ENCODE measurements at places on chromosomes 7 and 10.

DNA sequence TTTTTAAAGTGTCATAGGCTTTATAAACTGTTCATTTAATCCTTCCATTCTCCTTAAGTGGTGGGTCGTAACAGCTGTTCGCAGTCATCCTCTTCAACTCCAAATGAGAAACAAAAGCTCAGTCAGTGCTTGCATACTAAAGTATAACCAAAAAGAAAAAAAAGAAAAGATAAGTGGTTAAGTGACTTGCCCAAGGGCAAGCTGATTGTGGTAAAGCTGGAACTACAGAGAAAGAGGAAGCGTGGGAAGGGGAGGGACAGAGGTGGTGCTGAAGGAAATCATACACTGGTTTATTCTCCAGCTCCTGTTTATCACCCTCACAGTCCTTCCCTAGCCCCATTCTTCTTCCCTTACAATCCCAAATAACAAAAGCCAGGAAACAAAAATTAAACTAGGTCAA is 29.6 kb downstream of the IDE start:
- DNase-seq: no peak

- DNase-seq: no peak
Measured at GRCh38 chr7:152504367-152504766, 68.6 kb upstream of the KMT2C start.

- DNase-seq: no peak
Measured at GRCh38 chr10:133262696-133263095, 14.0 kb downstream of the ADAM8 start.

GRCh38 chr7:11636274-11636673 is 195.7 kb downstream of the THSD7A start:
- DNase-seq: no peak

DNA sequence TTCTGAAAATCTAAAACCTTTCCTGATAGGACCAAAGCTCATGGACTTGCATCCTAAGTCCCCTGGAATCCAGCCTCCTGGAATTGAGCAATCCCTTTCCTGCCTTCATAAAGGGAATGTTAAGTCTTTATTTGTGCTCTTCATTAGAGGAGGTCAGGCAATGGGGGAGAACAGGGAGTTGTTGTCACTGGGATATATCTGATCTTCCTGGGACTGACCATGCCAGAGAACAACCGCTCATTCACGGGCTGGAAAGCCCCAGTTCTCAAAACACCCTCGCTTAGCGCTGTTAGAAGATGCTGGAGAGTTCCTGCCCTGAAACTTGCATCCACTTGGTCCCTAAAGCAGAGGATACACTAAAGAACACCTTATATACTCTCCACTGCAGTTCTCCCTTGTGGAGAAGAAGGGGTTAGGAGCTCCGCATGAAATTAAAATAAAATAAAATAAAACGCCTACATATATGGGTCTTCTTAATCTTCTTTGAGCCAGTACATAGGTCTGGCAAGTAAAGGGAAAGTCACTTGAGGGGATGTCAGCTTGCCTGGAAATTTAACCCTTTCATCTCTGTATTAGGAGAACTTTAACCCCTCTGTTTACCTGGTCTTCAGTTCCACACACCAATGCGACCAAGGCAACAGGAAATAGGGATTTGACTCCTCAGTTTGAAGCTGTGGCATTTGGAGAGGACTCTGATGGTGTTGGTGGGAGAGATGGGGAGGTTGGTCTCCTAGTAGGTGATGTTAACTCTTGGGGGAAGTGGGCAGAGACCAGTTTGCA is 1.2 kb downstream of the SORCS1 start:
- DNase-seq: no peak

DNA sequence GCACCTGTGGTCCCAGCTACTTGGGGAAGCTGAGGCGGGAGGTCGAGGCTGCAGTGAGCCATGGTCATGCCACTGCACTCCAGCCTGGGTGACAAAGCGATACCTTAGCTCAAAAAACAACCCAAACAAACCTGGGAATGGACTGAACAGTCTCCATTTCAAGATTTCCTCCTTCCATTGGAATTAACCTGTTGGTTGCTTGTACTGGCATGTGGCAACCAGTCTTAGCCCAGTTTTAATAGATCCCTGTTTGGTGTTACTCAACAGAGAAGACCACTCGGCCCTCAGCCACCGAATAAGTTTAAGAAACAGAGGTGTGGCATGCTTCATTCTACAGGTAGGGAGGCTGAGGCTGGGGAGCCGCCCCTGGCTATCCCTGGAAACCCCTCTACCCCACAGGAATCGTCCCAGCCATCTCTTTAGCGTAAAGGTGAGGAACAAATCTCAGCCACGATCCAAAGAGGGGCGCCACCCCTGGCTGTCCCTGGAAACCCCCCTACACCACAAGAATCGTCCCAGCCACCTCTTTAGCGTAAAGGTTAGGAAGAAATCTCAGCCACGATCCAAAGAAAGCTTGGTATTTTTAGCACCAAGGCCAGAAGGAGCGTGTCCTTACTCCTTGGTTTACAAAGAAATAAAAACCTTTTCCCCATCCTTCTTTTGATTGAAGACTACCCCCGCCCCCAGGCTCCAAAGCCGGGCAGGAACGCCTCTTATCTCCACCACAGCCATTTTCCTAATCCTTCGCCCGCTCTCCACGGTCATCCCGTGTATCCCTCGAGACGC is 861 bp upstream of the TSPAN14 start:
- no peak for DNase-seq

GRCh38 chr7:142887282-142888015 is 1.9 kb upstream of the TRPV6 start:
- DNase-seq: no peak

GRCh38 chr10:51124852-51125251 is 50.6 kb downstream of the PRKG1 start:
- DNase-seq: no peak

DNA sequence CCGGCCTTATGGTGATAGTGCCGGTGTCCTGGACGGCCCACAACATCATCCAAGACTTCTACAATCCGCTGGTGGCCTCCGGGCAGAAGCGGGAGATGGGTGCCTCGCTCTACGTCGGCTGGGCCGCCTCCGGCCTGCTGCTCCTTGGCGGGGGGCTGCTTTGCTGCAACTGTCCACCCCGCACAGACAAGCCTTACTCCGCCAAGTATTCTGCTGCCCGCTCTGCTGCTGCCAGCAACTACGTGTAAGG is 713 bp downstream of the CLDN4 start:
- no peak for DNase-seq

GRCh38 chr10:29245476-29245875 is 43.4 kb upstream of the LYZL1 start:
- DNase-seq: no peak

DNA sequence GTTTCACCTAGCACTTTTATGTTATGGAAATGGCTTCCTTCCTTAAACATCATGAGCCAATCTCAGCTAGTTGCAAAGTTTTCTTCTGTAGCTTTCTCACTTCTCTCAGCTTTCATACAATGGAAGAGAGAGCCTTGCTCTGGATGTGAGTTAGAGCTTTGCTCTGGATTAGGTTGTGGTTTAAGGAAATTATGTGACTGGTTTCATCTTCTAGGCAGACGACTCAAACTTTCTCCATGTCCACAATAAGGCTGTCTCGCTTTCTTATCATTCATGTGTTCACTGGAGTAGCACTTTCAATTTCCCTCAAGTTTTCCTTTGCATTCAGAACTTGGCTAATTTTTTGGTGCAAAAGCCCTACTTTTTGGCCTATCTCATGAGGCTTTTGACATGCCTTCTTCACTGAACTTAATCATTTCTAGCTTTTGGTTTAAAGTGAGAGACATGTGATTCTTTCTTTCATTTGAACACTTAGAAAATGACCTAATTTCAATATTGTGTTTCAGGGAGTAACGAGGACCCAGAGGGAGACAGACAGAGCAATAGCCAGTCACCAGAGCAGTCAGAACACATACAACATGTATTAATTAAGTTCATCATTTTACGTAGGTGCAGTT is 49.8 kb downstream of the CNOT4 start:
- DNase-seq: no peak

- no peak for DNase-seq
Measured at GRCh38 chr10:3068201-3068967, 1.0 kb downstream of the PFKP start.

DNA sequence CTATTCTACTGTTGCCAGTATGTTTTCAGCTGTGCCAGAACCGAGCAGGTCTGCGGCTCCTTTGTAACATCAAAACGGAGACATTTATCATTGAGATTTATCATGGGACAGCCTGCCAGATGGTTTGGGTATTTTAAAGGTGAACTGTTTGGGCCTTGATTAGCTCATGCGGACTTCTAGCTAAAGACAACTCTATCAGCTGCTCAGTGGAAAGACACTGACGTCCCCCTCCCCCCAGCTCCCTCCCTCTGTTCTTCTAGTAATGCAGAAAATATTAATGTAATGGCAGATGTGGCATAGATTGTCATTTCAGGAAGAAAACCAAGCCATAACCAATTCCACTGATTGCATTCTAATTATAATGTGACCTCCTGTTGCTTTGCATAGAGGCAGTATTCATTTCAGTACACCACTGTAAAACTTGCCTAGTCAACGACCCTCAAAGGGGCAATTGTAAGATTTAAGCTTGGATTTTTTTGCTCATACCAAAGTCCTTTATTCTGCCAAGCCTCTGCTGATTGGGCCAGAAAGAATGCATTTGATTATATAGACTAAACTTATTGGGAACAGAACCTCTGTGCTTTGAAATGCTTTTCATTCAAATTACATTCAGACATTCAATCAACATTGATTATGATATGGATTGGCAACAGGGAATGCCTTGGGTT is 966.8 kb downstream of the LRMDA start:
- DNase-seq: no peak

GRCh38 chr10:124409696-124410095 is 9.0 kb downstream of the OAT start:
- no peak for DNase-seq

Data from stromal cell of bone marrow (primary cell).